ENCODE measurements at places on chromosomes 4 and X. TPM values are rescaled to one million over a fixed set of nuclear protein-coding genes. Genes with fewer than 3 reads are reported as not detected.

Gene RNF128
- 1.1 TPM for total RNA-seq

Gene EDA2R
- total RNA-seq = 8.3 TPM

Gene ARL9
- 0.13 TPM for total RNA-seq

Gene SLC25A31
- total RNA-seq = not detected

Gene CT45A1
- total RNA-seq = not detected

Gene RAB40AL
- total RNA-seq = 0.26 TPM

Gene CYTL1
- total RNA-seq = 41.5 TPM

Gene PNMA5
- total RNA-seq = not detected

Gene BRS3
- total RNA-seq = not detected

Gene C4orf46
- 15.1 TPM for total RNA-seq

Gene ITIH6
- not detected for total RNA-seq

Gene GAB1
- 7.1 TPM for total RNA-seq

Gene NLGN4X
- total RNA-seq = 2.0 TPM

Gene ARHGAP6
- 9.9 TPM for total RNA-seq

Gene NLGN3
- 0.37 TPM for total RNA-seq

Gene RAB40A
- total RNA-seq = 0.12 TPM

Gene CT47B1
- not detected for total RNA-seq

Gene STAP1
- total RNA-seq = not detected

Gene PDHA1
- total RNA-seq = 127 TPM

Gene AKAP4
- total RNA-seq = not detected

Gene DTHD1
- not detected for total RNA-seq

Gene TAB3
- total RNA-seq = 5.0 TPM

Gene GDPD2
- total RNA-seq = not detected

Gene GASK1B
- total RNA-seq = 25.1 TPM

Gene NAA11
- 0.06 TPM for total RNA-seq

Gene PABPC4L
- total RNA-seq = 0.13 TPM

Gene XPNPEP2
- not detected for total RNA-seq

Gene RAP1GDS1
- 42.3 TPM for total RNA-seq

Gene GAGE12E
- total RNA-seq = not detected

Gene GSX2
- total RNA-seq = not detected

Gene GPAT3
- total RNA-seq = 1.4 TPM

Gene COX7B2
- not detected for total RNA-seq

Gene EDA
- total RNA-seq = 0.79 TPM

Gene LINC00632
- 5.7 TPM for total RNA-seq

Gene GAGE12J
- total RNA-seq = not detected

Gene PALLD
- 87.2 TPM for total RNA-seq

Gene SMS
- 221 TPM for total RNA-seq

Gene HSFX2
- total RNA-seq = not detected

Gene BANK1
- 0.06 TPM for total RNA-seq

Gene WDFY3
- 58.9 TPM for total RNA-seq

Gene RASGEF1B
- 10.9 TPM for total RNA-seq

Gene CXCL10
- not detected for total RNA-seq

Gene CXCL13
- not detected for total RNA-seq

Data from aortic smooth muscle cell (primary cell).